Hematopoietic multipotent progenitor cell treated with erythropoietin and hydrocortisone succinate and interleukin-3 and kit ligand, for 4 days (in vitro differentiated cells): ENCODE measurements at places on chromosomes 5 and 9.

DNA sequence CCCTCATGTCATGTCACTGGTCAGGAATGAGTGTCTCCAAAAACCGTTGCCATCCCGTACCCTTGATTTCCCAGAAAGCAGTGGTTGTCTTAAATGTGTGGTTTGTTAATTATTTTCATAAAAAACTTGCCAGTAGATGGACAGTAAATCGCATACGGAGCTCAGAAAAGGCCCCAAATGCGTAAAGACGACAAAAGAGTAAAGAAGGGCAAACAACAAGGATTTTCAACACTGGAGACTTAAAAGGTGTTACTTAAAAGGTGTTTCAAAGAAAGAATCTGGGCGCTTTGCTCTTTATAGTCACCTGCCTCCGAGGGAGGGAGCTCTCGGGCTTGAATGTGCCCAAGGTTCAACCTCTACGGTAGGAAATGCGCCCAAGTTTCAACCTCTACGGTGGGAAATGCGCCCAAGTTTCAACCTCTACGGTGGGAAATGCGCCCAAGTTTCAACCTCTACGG lies 734 bp downstream of the KIF27 start:
- DNase-seq: no peak

DNA sequence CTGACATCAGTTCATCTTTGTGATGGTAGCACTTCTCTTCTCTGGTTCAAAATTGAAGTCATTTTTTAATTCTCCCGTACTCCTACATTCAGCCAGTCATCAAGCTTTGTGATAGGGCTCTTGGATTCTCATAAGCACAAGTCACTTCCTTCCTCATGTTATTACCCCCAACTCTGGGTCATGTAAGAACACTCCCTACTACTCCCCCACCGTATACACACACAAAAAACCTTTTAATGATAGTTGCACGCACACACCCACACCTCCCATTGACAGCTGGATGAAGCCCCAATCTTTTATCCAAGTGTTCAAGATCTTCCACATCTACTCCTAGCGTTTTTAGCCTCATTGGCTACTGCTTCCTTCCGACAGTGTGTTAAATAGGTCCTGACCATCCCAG lies 16.8 kb downstream of the KDM3B start:
- peak; percentile 51 for DNase-seq

GRCh38 chr9:102209176-102209575 lies 470.7 kb upstream of the GRIN3A start:
- DNase-seq: no peak

GRCh38 chr9:10050016-10050415 lies 562.8 kb downstream of the PTPRD start:
- DNase-seq: peak; percentile 11

DNA sequence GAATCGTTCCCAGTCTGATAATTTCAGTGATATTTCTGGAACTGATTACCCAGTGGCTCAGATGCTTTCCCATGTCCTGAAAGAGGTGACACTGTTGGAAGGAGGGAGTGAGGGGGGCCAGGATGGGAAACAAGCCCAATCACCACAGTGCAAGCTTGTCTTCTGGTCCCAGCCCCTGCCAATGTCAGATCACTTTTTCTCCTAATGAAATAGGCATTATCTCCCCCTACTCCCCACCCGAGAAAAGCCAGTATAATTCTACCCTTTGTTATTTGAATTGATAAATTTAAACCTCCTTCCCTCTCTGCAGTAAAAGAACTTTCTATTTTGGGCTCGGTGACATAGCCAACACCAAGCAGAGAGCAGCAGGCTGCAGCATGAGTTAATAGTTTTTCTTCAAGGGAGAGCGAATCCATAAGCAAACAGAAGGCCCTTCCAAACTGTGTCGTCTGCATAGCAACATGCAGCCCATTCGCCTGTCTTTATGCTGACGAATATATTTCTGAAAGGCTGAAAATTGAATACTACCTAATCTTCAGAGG lies 14.6 kb upstream of the PPP2CA start:
- peak; percentile 52 for DNase-seq
